Inflammatory macrophage treated with lipopolysaccharide for 1 hour (primary cell): ENCODE measurements at places on chromosomes 7 and 10.

- DNase-seq: no peak
Observed at GRCh38 chr7:112946350-112946749, 140.3 kb downstream of the GPR85 start.

DNA sequence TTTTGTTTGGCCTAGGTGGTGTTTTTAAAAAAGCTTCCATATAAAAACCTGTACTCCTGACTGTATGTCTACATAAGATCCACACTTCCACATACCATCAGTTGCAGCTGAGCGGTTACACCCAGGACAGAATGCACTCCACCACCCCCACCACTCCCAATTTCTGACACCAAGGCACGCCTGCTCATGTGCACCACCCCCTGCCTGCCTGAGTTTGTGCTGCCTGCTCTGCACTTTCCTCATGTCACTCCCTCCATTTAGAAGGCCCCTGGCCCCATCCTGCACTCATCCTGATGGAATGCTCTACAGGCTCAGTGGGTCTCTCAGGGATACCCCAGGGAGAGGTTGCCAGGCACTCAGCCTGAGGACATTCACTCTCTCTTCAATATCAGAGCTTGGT, 6.5 kb downstream of the VPS41 start:
- DNase-seq: no peak

GRCh38 chr7:5481241-5482019, 57.8 kb upstream of the TNRC18 start:
- DNase-seq: no peak

- no peak for DNase-seq
Observed at GRCh38 chr10:107275806-107276205, 111.3 kb upstream of the SORCS1 start.
